Cardiac septum (tissue), 1 donor: ENCODE measurements at places on chromosomes 3 and 15. TPM values are rescaled to one million over a fixed set of nuclear protein-coding genes. Genes with fewer than 3 reads are reported as not detected.

The GNB4 gene
- 14.7 TPM for total RNA-seq

The ZPLD1 gene
- total RNA-seq: not detected

The SERINC4 gene
- 0.43 TPM for total RNA-seq

The SLC2A2 gene
- total RNA-seq: not detected

The FOXB1 gene
- total RNA-seq: not detected

The ZNF639 gene
- 25.5 TPM for total RNA-seq

The SLC6A11 gene
- not detected for total RNA-seq

The IQCH gene
- total RNA-seq: 0.94 TPM

The CCK gene
- total RNA-seq: not detected

The GABRB3 gene
- total RNA-seq: 2.7 TPM

The ACAN gene
- 1.9 TPM for total RNA-seq

The EXD1 gene
- not detected for total RNA-seq

The PCOLCE2 gene
- 42.2 TPM for total RNA-seq

The PLSCR4 gene
- total RNA-seq: 14.2 TPM

The ZDHHC19 gene
- total RNA-seq: 0.24 TPM

The NAALADL2 gene
- 10.4 TPM for total RNA-seq

The CCDC9B gene
- 178 TPM for total RNA-seq

The GP5 gene
- total RNA-seq: 0.22 TPM

The ANKRD34C gene
- total RNA-seq: 0.78 TPM

The GRK7 gene
- total RNA-seq: 0.08 TPM

The CYP1A2 gene
- total RNA-seq: not detected

The PSTPIP1 gene
- total RNA-seq: 2.7 TPM

The SPATA12 gene
- not detected for total RNA-seq

The HCLS1 gene
- 9.4 TPM for total RNA-seq
